ENCODE measurements at places on chromosomes 13 and 19.
A peak's percentile ranks its signal among the peaks of the same experiment; 100 is the strongest.

GRCh38 chr13:94513026-94513425, 33.5 kb upstream of the DCT start:
- no peak for DNase-seq

GRCh38 chr19:1468821-1469254, 10.2 kb downstream of the C19orf25 start:
- DNase-seq, result peak; percentile 31

DNA sequence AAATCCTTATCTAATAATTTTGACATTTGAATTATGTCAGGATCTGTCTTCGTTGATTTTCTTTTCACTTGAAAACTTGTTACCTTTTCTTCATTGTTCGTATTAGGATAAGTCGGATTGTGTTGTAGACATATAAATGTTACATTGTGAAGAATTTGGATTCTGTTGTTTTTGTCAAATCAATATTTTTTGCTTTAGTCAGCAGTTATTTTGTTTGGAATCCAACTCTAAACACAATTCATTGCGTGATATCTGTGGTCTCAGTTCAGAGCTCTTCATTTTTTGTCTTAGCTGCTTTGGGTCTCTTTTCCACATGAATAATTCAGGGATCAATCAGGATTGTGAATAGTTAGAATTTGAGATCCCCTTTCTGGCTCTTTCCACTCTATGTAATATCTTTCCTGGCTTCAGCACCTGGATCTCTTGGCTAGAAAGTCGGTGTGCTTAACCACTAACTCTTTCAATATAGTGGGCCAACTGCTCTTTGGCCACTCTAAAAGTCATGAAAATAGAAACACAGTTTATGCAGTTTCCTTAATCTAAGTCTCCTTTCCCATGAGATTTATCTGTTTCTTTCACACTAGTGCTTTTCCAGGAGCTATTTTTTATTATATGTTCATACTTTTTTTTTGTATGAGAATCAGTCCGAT, 2494.2 kb upstream of the PCDH20 start:
- no peak for DNase-seq

DNA sequence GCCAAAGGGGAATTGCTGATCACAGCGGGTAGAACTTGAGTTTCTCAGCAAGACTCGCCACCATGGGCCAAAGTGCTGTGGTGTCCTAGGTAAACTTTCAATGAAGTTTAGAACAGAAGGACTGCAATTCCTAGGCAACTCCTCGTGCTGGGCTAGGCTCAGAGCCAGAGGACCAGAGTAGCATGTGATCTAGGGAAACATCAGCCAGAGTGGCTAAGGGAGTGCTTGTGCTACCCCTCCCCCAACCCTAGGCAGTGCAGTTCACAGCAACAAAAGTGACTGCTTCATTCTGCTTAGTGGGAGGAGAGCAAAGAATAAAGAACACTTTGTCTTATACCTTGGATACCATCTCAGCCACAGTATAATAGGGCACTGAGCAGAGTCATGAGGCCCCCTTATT, 1658.6 kb upstream of the MIR17HG start:
- no peak for DNase-seq

GRCh38 chr13:20492641-20493040, 33.0 kb downstream of the CRYL1 start:
- peak; percentile 48 for DNase-seq

- no peak for DNase-seq
These were observed 249.2 kb downstream of the SHISA2 start for GRCh38 chr13:25802579-25802978.

All from CD4-positive, alpha-beta T cell treated with Interleukin-12 subunit alpha and Interleukin-12 subunit beta, for 1 hour (primary cell).